ENCODE measurements at places on chromosomes 1 and 21.

GRCh38 chr1:81358151-81358550, 442.6 kb upstream of the ADGRL2 start:
- no peak for DNase-seq

DNA sequence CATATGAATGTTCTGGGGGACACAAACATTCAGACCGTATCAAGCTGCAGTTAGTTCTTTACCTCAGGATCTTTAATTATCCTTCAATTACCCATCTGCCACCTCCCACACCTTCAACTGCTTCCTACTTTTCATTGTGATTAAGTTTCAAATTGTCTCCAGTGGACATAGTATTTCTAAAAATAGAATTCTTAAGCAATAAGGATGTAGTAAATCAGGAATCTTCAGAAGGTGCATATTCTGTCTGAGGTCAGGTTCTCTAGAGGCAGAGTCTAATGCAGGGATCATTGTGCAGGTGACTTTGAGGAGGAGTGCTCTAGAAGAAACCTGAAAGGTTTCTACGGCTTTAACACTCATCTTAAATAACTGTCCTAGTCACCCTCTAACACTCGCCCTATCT, 102.6 kb upstream of the PPP2R5A start:
- no peak for DNase-seq

DNA sequence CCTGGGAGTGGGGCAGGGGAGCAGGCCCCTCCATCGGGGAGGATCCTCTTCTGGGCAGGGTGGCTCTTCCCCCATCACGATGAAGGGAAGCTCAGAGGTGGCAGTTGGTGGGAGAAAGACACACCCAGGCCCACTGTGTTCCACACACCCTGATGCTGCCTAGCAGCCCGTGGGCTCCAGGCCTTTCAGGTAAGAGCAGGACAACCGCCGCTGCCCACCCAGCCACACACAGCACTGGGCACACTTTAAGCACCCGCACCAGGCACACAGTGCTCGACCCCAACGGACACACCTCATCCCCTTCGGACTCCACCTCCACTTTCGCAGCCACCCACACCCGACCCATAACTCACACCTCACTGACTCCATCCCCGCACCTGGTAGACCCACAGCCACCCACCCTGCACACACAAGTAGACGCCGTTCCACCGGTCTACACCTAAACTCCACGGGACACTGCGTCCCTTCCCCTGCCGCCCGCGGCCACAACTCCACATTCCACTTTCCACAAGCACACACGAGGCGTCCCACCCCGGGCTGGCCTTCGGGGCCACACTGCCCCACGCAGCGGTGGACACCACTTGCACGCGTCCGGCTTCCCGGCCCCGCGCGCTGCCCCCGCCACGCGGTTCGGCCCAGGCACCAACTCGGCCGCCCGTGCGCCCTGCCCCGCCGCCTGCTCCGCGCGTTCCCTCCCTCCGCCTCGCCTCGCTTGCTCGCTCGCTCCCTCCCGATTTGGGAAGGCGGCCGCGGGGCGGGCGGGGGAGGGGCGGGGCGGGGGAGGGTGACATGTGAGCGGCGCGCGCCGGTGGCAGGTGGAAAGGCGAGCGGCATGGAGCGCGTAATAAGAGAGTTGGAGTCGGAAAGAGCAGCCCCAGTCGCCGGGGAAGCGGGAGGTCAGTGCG, at the start of gene KCNQ4:
TSS of gene KCNQ4 (plus strand) at position 787 of the 905 bp plus-strand sequence. CDS start 307 bp downstream, outside the sequence.
- no peak for DNase-seq

GRCh38 chr21:26061437-26061836, 109.1 kb downstream of the APP start:
- DNase-seq = no peak

DNA sequence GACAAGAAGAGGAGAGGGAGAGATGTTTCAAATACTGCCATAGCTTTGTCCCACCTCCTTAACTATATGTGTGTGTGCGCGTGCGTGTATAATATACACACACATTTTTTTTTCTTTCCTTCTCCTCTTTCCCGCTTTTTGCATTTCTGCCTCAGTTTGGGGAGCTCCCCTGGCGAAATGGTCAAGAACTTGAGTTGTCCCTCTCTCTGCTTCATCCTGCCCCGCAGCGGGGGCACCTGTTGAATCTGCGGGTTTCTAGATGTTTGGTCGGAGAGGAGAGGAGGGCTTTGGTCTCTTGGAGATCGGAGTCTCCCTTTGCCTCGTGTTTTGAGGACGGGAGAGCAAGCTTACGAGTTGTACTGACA, 504 bp downstream of the SCCPDH start:
- DNase-seq = peak; percentile 34

- no peak for DNase-seq
Measured at GRCh38 chr1:154288661-154289060, 16.2 kb downstream of the HAX1 start.

- DNase-seq = no peak
Measured at GRCh38 chr1:168636200-168636599, 59.8 kb downstream of the XCL1 start.

DNA sequence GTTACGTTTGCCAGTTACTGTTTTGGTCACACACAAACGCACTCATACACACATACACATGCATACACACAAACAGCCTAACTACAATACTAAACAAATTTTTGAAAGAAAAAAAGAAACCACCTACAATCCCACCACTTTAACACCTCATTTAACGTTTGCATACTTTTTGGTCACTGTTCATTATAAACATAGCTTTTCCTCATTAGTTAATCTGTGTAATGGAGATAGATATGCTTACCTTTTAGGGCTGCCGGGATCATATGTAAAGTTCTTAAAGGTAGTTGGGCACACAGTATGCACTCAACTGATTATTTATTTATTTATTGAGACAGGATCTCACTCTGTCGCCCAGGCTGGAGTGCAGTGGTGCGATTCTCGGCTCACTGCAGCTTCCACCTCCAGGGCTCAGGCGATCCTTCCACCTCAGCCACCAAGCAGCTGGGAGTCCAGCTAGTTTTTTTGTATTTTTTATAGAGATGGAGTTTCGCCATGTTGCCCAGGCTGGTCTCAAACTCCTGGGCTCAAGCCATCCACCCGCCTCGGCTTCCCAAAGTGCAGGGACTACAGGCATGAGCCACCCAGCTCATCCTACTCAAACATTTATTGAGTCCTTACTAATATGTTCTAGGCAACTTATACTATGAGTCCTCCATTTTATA, 677 bp upstream of the BCL10 start:
- DNase-seq = no peak

- no peak for DNase-seq
Measured at GRCh38 chr1:48999321-48999720, 222.6 kb upstream of the BEND5 start.

GRCh38 chr21:41731081-41731480, 35.8 kb downstream of the RIPK4 start:
- no peak for DNase-seq

GRCh38 chr1:216580538-216581057, 142.6 kb downstream of the ESRRG start:
- no peak for DNase-seq

- no peak for DNase-seq
Measured at GRCh38 chr21:29115899-29116298, 14.5 kb upstream of the MAP3K7CL start.

DNA sequence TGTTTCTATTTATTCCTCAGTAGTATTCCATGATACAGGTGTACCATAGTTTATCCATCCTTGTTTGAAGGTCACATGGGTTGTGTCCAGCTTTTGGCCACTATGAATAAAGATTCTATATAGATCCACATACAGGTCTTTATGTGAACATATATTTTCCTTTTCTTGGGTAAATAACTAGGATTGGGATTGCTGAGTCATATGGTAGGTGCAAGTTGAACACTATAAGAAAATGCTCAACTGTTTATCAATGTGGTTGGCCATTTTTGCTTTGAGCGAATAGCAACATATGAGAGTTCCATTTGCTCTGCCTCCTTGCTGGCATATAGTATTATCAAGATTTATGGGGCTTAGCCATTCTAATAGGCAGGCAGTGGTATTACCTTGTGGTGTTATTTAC, 170.2 kb upstream of the KCNJ15 start:
- DNase-seq = no peak

GRCh38 chr1:21781815-21782348, 1.1 kb downstream of the USP48 start:
- DNase-seq = peak; percentile 55

DNA sequence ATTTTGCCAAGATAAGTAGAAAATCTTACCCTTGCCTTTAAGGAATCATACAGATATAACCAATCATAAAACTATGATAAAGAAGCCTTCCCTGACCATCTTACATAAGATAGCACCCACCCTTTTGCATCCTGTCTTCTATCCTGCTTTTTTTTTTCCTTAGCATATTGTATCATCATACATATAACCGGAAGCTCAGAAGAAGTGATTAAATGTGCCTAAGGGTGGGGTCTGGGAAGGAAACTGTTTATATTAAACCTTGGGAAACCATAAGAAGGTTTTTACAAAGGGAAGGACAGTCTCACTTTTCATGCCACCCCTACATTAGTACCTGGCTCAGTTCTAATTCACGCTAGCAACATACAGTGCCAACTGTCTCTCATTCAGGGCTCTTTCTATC, 66.8 kb downstream of the LUZP1 start:
- DNase-seq = no peak

DNA sequence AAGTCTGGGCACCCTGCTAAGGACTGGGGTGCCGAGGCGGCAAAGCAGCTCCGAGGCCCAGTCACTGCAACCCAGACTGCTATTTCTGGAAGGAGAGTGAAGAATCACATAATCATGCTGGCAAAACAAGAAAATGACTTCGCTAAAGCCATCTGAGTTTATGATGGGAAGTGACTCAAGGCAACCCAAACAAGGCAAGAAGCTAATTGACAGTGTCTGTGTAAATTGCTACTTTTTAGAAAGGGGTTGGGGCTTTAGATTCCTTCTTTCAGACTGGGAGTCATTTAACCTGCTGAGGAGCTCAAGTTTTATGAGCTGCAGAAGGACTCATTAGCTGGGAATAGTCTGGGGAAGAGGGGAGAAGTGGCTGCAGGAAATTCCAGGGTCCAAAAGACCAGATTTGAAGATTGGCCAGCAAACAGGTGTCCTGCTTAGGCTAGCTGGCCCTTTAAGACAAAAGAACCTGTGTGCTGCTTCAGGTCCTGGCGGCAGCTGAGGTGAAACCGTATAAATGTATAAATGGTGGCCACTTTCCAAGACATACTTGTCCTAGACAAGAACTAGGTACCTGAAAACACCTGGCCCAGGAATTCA, 28.1 kb downstream of the TSHB start:
- no peak for DNase-seq

GRCh38 chr1:17919525-17920439, 164.6 kb downstream of the ACTL8 start:
- peak; percentile 47 for DNase-seq

GRCh38 chr1:201213926-201214325, 23.3 kb downstream of the IGFN1 start:
- no peak for DNase-seq

GRCh38 chr1:163544441-163544840, 222.7 kb downstream of the NUF2 start:
- DNase-seq = no peak

GRCh38 chr1:69932760-69933159, 272.6 kb downstream of the LRRC40 start:
- no peak for DNase-seq

DNA sequence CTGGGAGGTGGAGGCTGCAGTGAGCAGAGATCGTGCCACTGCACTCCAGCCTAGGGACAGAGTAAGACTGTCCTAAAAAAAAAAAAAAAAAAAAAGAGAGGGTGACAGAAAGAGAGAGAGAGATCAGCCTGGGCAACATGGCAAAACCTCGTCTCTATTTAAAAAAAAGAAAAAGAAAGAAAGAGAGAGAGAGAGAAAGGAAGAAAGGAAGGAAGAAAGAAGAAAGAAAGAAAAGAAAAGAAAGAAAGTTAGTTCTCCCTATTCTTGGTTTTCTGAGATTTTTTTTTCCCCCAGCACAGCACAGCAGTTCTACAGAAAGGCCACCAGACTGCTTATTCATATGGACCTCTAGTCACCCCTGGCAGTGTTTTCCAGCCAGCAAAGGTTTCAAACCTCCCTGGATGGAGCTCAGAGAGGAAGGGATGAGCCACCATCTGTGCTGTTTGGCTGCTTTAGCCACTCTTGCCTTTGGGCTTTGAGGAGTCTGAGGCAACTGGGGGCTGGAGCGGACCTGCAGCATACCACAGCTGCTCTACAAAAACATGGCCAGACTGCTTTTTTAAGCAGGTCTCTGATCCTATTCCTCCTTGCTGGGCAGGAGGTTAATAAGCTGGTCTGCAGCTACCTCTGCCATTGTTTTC, 10.6 kb downstream of the S100A6 start:
- peak; percentile 45 for DNase-seq

DNA sequence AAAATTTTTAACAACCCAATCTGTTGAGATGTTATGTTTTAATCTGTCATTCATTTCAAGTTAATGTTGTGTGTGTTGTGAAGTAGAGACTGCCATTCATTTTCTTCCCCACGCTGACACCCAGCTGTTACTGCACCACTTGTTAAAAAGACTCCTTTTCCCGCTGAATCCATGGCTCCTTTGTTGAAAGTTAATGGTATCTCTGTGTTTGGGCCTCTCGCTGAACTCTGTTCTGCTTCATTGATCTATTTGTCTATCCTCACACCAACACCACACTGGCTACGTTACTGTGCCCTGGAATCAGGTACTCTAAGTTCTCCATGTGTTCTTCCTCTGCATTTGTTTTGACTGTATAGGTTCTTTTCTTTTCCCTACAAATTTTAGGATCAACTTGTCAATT, 58.2 kb downstream of the PDE9A start:
- no peak for DNase-seq

DNA sequence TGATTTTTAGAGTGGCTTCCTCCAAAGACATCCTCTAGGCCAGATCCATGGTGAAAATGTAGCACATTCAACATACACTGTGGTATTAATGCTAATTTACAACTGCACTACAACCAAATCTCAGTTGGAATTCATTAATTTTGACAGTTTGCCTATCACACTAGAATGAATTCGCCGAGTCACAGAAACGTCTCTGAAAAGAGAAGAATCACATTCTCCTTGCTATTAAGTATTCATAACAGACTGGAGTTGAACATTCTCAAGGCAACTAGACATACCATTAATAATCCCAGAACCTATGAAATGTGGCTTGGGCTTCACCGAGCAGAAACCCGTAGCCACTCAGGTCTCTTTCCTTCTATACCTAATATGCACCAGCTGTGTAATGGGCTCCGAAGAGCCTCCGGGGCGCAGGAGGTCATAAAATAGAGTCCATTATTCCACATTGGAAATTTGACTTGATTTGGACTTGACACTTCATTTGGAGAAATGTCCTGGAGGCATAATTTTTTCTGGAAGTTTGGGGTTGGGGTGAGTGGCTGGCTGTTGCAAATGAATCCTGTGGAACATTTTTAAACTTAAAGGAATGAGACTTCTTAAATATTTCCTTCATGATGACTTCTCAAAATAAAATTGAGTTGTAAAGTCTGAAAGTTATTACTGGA, 117.1 kb downstream of the DSCAM start:
- no peak for DNase-seq

- DNase-seq = no peak
Measured at GRCh38 chr1:177825276-177825901, 144.5 kb downstream of the SEC16B start.

- no peak for DNase-seq
Measured at GRCh38 chr1:145974721-145975120, 10.2 kb downstream of the POLR3GL start.

All from fibroblast of upper back skin (primary cell).